G401 (cell line): ENCODE measurements at places on chromosomes 6 and 20. TPM values are rescaled to one million over a fixed set of nuclear protein-coding genes. Genes with fewer than 3 reads are reported as not detected.

DNA sequence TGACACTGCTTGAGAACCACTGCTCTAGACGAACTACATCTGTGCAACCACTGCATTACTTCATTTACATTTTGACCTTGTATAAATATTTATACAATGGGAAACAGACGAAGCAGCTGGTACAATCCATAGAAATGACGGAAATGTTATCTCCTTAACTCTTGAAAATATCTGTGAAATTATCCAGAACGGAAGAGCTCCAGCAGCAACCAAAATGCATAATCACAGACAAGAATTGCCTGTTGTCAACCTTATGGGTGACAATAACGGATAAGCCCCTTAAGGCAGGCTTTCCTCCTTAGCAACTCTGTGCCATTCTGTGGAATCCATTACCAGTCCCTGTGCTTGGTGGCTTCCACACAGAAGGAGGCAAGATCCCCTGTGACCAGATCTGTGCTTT lies 115.4 kb downstream of the DTNBP1 start:
- no peak for DNase-seq

- DNase-seq = no peak
Measured at GRCh38 chr6:147128056-147128455, 76.2 kb upstream of the STXBP5 start.

MOG gene
- total RNA-seq = not detected in 2 replicates

ZNF311 gene
- not detected in 2 replicates for total RNA-seq
